ENCODE measurements at places on chromosomes 4 and X.

- DNase-seq: peak; percentile 83
Observed at GRCh38 chr4:78864405-78865024, 74.7 kb downstream of the PAQR3 start.

DNA sequence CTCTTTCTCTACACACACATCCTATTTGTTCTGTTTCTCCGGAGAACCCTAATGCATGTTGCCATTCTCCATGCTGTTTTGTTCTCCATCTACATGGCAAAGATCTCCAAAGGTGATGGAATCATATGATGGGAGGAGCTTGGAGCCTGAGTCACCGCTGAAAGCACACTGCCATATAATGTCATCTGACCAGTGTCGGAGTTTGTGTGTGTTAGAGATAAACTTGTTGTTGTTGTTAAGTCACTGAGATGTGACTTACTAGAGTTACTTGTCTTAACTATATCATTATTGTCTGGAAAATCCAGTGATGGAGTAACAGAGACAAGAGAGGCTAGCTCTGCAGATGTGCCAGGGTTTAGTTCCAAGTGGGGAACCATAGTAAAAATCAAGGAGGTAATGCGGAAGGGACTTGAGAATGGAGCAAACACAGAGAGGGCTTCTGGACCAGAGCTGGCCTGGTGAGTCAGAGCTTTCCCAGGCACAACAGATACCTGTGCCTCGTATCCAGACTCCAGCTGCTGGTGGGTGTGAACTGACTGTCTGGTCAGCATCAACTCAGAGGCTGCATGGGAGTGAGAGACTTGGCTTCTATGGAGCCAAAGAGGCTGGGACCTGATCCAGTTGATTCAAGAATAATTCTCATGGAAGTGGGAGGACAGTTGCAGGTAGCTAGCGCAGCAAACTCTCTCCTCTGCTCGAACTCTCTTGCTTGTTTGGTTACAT, 30.6 kb upstream of the CCKAR start:
- no peak for DNase-seq

GRCh38 chr4:182502064-182502463, 258.9 kb downstream of the TENM3 start:
- no peak for DNase-seq

DNA sequence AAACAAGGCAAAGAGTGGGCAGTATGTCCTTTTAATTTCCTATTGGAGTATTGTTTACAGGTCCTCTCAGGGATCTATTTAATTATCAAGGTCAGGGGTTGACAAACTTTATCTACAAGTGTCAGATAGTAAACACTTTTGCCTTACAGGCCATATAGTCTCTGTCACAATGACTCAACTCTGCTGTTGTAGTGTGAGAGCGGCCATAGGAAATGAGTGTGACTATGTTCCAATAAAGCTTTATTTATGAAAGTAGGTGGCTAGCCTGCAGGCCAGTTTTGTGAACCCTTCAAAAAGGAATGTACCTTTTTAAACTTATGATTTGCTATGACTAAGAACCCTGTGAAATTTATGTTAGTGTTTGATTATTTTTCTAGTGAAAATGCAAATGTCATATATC, 156.1 kb downstream of the GPAT3 start:
- DNase-seq: no peak

DNA sequence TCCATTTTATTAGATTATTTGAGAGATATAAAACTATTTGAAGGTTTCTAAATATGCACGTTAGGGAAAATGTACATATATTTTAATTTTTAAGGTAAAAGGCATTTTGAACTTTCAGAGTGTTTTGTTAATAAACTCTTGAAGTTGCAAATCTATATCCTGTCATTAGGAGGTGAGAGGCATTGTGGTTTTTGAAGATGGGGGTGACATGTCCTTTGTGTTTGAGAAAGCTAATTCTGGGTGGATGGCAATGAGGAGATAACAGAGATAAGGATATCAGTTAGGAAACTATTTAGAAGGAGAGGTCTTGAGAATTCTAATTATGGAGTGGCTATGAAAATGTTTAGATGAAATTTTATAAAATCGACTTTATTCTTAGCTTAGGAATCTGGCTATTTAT, 6.1 kb downstream of the STIM2 start:
- DNase-seq: no peak

- DNase-seq: no peak
Observed at GRCh38 chr4:55343887-55344286, 2.2 kb upstream of the SRD5A3 start.

- no peak for DNase-seq
Observed at GRCh38 chr4:89681219-89681618, 155.7 kb downstream of the SNCA start.

GRCh38 chrX:30748342-30748960, 95.2 kb downstream of the GK start:
- no peak for DNase-seq

GRCh38 chr4:119233750-119234149, 21.2 kb downstream of the USP53 start:
- no peak for DNase-seq

DNA sequence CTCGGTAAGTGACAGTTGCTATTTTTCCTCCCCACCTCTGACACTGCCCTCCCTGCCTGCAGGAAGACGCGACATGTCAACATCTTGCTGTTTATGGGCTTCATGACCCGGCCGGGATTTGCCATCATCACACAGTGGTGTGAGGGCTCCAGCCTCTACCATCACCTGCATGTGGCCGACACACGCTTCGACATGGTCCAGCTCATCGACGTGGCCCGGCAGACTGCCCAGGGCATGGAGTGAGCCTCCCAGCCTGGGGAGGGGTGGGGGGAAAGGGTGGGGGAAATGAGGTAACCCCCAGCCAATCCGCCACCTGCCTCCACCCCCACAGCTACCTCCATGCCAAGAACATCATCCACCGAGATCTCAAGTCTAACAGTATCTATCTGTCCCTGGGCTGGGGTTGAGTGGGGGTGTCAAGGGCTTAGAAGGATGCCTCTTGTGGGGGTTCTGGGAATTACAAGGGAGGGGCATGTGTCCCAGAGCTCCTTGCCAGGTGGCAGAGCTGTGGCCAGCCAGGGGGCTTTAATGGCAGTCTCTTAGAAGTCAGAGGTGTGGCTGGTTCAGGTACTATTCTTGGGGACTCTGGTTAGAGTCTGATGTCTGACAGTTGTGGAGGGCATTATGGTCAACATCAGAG, 7.8 kb downstream of the ARAF start:
- no peak for DNase-seq

GRCh38 chr4:27318740-27319139, 458.1 kb downstream of the STIM2 start:
- peak; percentile 6 for DNase-seq

GRCh38 chr4:36255577-36255976, 11.3 kb upstream of the ARAP2 start:
- no peak for DNase-seq

DNA sequence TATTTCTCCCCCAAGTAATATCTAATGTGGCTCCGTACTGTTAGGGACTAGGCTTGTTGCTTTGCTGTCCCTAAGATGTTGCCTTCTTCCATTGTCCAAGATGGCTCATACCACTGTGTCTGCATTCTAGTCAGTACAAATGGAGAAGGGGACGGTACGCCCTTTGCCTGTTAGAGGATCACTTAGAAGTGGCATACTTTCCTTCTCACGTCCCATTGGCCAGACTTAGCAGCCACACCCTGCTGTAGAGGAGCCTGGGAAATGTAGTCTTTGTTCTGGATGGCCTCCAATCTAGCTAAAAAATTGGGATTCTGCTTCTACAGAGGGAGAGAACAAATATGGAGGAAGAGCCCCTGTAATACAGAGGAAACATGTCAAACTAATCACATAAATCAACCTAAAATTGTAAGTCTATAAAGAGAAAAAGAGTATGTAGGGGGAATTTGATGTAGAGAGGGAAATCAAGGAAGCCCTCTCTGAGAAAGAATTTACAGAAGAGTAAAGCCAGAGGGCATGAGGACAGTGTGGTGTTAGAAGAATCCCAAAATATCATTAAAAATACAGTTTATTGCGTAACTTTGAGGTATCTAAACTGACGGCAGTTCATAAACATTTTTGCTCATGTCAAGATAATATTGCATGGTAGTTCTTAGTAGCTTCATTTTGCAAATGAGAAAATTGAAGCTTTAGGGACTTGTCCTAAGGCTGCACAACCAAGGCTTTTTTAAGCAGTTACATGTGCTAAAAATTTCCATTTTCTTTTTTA, 15.1 kb downstream of the PRIMPOL start:
- peak; percentile 19 for DNase-seq

DNA sequence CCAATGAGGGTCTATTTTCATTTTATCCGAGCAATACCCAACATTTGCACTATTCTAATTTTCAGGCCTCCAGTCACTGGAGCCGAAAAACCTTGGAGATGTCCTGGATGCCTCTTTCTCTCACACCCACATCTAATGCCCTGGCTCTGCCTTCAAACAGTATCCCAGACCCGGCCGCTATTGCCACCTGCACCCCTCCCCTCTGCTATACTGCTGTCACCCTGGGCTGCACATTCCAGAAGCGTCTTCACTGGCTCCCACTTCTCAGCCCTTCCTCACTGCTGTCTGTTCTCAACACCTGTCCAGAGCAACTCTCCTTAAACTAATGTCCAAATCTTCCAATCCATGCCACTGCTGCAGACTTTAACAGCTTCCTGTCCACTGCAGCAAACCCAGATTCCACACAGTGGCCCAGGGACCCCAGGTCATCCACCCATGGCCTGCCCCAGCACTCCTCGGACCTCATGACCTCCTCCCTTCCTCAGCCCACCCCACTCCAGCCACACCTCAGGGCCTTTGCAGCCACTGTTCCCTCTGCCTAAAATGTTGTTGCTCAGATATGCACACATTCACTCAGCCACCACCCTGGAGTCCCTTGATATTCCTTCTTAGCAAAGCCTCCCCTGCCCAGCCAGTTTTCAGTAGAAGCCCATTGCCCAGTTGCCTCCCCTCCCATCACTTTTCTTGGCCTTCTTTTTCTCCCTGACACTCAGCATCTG, 30.5 kb upstream of the PPP2R2C start:
- no peak for DNase-seq

- no peak for DNase-seq
Observed at GRCh38 chrX:69074726-69075125, 90.5 kb downstream of the PJA1 start.

GRCh38 chr4:102580463-102580842, 79.3 kb downstream of the NFKB1 start:
- DNase-seq: no peak

- no peak for DNase-seq
Observed at GRCh38 chr4:85268188-85268587, 206.8 kb upstream of the ARHGAP24 start.

- DNase-seq: no peak
Observed at GRCh38 chr4:157521906-157522305, 301.4 kb downstream of the GRIA2 start.

DNA sequence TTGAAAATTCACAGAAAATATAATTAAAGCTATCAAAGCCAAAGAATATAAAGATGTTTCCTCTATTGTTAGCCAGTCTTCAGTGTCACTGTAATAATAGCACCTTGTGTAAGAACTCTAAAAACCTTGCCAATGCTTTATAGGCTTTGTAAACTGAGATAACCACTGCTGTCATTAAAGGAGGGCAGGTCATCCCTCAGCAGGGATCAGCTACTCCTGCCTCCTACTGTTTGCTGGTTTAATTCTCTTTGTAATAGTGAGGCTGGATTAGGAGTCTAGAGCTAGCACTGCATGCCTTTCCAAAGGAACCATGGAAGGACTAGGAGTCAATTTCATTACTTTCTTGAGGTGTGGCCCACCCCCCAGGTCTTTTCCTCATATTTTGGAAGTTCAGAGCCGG, 46.2 kb downstream of the FHIP1A start:
- no peak for DNase-seq

GRCh38 chr4:115906428-115906827, 793.0 kb upstream of the NDST4 start:
- DNase-seq: no peak

DNA sequence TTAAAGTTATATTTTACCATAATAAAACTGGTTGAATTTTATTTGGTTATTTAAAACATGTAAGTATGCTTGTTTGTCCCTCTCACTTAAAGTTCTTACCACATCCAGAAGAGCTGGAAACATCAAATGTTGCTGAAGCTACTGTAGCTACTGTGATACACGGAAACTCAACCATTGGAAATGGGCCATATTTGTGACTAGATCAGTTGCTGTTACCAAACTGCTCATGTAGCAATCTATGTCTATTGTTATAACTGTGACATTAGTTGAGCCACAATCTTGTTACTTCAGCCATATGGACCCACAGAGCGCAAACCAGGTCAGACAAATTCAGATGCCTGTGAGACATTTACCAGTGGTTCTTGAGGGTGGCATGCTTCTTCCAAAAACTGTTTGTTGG, 41.6 kb downstream of the NDNF start:
- peak; percentile 45 for DNase-seq

GRCh38 chr4:1179089-1179441, 6.7 kb upstream of the SPON2 start:
- no peak for DNase-seq

- no peak for DNase-seq
Observed at GRCh38 chr4:25110527-25111329, 49.5 kb downstream of the SEPSECS start.

DNA sequence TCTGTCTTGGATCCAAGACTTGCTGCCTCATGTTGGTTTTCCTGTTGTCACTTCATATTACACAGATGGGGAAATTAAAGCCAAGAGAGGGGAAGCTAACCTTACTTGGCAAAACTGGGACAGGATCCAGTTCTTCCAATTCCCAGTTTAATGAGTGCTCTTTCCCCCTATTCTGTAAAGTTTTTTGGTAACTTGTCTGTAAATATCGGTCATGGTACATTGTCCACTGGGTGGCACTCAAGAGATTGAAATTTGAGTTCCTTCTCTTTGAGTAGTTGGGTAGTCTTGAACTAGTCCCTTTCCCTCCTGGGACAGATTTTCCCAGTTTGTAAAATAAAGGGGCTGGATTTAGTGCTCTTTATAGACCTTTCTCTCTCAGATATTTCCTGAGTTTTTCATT, 12.4 kb upstream of the EOLA2 start:
- DNase-seq: peak; percentile 63

DNA sequence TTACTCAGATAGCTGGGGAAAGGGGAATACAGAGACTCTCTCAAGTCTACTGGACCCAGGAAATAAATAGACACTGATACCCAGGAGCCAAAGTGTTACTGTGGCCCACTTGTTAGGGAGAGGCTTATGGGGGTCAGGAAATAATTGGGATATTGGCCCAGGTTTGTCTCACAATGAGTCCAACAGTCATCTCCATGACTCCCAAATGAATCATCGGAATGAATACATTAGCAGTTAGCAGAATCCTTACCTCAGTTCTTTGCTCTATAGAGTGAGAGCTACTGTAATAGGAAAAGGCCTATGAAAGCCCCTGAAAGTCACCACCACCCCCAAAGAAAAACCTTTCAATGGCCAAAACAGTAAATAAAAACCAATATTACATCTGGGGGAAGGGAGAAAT, 42.4 kb upstream of the ARHGEF6 start:
- peak; percentile 12 for DNase-seq

GRCh38 chr4:81021142-81021944, 9.2 kb upstream of the BMP3 start:
- DNase-seq: no peak

DNA sequence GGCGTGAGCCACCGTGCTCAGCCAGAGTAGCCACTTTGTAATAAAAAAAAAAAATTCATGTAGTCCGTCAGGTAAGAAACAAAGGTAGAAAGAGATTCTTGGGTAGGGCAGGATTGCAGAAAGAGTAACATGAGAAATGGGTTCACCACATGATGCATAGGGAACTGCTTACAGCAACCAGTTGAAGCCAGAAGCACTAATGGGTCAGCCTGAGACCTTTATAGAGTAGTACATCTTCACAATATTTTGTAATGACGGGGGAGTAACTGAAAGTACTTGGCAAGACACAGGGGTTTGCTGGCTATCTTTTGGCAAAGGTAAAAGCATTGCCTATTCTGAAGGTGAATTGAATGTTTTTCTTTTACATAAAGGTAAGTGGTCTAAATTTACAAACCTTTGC, 29.1 kb downstream of the FAM193A start:
- DNase-seq: no peak

- DNase-seq: no peak
Observed at GRCh38 chr4:34953145-34953799, 1291.0 kb downstream of the ARAP2 start.
